Hematopoietic multipotent progenitor cell treated with erythropoietin and hydrocortisone succinate and interleukin-3 and kit ligand, for 4 days (in vitro differentiated cells): ENCODE measurements at places on chromosomes 1 and 21.

- no peak for DNase-seq
These were observed 32.6 kb upstream of the NEK2 start for GRCh38 chr1:211708006-211708405.

DNA sequence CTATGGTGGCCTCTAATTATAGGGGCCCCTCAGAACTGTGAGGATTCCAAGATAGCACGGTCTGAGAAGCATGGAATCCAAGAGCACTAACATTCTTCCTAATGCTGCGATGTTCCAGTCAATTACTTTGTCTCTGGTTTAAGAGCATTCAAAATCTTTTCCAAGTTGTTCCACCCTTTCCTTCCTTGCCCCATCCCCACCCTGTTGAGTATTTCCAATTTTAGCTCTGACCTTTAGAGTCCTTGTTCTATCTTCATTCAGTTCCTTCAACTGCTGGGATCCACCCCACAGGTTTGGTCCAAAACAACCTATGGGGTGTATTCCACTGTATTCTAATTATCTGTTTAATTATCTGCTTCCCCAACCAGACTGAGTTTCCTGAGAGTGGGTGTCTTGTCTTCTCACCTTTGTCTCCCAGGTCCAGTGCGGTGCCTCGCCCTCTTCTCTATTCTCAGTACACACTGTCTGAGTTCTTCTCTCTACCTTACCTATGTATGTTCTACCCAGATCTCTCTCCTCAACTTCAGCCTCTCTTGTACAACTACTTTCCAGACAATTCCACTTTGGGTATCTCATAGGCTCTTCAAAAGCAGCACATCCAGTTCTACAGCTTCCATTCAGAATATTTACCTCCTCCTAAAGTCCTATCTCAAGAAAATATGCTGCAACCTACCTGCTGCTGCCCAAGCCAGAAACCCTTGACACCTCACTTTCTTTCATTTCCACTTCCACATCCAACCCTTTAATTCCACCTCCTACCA, 25.0 kb upstream of the BCL9 start:
- DNase-seq = no peak

DNA sequence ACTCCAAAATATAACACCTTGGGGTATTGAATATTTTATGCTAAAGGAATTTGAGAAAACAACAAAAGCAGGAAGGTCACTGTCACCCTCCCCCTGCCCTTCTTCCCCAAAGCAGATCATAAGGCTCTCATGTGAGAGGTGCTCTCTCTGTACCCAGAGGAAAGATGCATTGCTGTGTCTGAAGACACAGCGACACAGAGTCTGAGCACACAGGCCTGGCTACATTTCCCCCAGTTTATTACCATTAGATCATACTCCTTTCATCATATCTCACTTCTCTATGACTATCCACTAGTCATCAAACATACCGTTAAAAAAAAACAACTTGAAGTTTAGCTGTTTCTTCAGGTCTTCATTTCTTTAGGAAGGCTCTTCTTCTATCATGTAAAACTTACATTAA, 127.1 kb downstream of the PPIAL4G start:
- no peak for DNase-seq

GRCh38 chr1:29412591-29412990, 176.3 kb downstream of the PTPRU start:
- DNase-seq = no peak

DNA sequence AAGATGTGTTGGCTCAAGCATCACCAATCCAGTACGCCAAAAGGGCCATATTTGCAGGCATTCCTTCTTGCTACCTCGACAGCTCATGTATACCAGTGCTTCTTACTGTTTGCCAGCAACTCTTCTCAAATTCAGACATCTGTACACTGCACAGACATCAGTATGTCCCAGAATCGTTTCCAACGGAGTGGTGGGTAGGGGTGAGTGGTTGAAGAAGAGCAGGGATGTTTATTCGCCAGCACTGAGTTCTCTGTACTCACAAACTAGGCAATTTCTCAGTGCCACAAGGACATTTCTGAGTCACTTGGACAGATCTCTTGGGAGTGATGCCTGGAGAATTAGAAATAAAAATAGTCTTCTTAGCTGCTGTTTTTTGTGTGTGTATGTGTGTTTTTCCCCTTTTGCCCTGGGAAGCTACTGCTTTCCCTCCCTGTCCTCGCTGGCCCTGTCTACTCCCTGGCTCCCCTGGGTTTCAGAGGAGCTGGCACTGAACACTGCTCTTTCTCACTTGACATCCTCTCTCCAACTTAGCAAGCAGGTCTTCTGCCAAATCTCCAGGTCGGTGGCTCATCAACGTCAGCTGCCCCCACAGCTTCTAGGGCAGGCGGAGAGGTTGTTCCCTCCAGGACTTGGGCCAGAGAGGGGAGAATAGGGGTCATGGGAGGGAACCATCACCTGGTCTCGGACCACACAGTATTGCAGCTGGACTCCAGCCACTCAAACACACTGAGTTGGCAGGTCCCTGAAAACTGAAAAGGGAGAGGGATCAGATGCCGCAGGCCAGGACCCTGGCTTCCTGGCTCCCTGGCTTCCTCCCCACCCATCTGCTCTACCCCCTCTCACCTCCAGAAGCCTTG, 90.5 kb downstream of the NMNAT2 start:
- no peak for DNase-seq

- DNase-seq = peak; percentile 37
These were observed 181.6 kb downstream of the RASAL2 start for GRCh38 chr1:178275553-178275952.

- no peak for DNase-seq
These were observed 12.5 kb downstream of the OVAAL start for GRCh38 chr1:180571060-180571831.

- no peak for DNase-seq
These were observed 510.9 kb upstream of the DAB1 start for GRCh38 chr1:57934745-57935144.
